ENCODE measurements at places on chromosomes 1 and 21. TPM values are rescaled to one million over a fixed set of nuclear protein-coding genes. Genes with fewer than 3 reads are reported as not detected.
A peak's percentile ranks its signal among the peaks of the same experiment; 100 is the strongest.

SPRR2F gene
- not detected for total RNA-seq

CLCA4 gene
- total RNA-seq: not detected

LGALS8 gene
- total RNA-seq: 79.6 TPM

ETNK2 gene
- 0.72 TPM for total RNA-seq

DNA sequence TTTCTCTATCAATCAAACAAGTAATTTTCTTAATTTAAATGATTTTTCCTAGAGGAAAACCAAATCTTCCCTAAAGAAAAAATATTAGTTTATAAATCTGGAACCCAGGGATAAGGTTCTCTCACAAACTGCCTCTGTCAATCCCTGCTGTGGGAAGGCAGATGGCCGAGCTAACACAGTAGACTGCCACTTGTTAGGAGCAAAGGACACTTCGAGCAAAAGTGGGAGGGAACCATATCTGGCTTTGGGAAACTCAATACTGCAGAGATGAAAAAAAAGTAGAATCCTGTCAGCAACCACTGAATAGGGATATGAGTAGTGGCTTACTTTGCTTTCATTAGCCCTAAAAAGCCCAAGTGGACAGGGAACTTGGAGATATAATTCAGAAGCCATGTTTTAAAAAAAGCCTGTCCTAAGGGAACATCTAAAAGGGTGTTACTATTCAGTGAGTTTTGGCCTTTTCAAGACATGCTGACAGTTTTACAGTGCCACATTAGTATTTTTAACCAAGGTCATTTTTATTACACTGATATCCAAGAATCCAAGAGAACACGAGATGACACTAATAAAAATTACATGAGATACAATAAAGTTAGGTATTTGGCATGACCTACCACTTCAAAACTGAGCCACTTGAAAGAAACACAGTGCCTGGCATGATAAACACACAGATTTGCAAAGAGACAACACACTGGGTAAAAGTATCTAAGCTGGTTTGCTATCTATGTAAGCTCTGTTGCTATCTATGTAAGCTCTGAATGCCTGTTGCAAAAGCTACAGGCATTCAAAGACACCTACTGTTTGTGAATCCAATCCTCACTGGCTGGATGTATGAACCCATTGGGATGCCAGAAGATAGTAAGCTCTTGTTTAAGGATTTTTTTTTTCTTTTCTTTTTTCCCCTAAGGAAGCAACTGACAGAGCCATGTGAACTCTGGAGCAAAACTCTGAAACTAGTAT, 21.4 kb downstream of the TEX38 start:
- no peak for DNase-seq
- H3K4me1 ChIP-seq: peaks cover 15% of the 10 kb centered on the region
- H3K27me3 ChIP-seq: no peaks in the 10 kb centered on the region
- no peak overlapping the region for H3K4me3 ChIP-seq

- no peak for DNase-seq
- no peaks in the 10 kb centered on the region for H3K27me3 ChIP-seq
- H3K36me3 ChIP-seq: peaks cover 3% of the 10 kb centered on the region
- H3K4me1 ChIP-seq: no peaks in the 10 kb centered on the region
- H3K27ac ChIP-seq: no peak overlapping the region
Observed at GRCh38 chr1:245829826-245830225, 675.0 kb downstream of the KIF26B start.

DNA sequence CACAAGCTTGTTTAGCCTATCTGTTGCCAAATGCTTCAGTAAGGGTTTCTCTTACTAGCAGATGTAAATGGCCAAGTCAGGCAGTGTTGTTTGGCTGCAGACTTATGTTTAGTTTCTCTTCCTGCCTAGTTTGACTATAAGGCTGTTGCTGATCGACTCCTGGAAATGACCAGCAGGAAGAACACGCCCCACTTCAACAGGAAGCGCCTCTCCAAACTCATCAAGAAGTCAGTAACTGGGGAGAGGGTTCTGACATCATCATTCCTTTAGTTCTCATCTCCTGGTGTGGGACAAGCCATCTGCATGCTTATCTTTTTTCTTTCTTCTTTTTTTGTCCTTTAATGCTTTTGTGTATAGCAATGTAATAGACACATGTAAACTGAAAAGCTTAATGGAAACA, 25.1 kb downstream of the RRP1B start:
- H3K4me3 ChIP-seq: no peak overlapping the region
- H3K36me3 ChIP-seq: peaks cover 60% of the 10 kb centered on the region
- no peak overlapping the region for H3K27ac ChIP-seq
- no peaks in the 10 kb centered on the region for H3K27me3 ChIP-seq

DNA sequence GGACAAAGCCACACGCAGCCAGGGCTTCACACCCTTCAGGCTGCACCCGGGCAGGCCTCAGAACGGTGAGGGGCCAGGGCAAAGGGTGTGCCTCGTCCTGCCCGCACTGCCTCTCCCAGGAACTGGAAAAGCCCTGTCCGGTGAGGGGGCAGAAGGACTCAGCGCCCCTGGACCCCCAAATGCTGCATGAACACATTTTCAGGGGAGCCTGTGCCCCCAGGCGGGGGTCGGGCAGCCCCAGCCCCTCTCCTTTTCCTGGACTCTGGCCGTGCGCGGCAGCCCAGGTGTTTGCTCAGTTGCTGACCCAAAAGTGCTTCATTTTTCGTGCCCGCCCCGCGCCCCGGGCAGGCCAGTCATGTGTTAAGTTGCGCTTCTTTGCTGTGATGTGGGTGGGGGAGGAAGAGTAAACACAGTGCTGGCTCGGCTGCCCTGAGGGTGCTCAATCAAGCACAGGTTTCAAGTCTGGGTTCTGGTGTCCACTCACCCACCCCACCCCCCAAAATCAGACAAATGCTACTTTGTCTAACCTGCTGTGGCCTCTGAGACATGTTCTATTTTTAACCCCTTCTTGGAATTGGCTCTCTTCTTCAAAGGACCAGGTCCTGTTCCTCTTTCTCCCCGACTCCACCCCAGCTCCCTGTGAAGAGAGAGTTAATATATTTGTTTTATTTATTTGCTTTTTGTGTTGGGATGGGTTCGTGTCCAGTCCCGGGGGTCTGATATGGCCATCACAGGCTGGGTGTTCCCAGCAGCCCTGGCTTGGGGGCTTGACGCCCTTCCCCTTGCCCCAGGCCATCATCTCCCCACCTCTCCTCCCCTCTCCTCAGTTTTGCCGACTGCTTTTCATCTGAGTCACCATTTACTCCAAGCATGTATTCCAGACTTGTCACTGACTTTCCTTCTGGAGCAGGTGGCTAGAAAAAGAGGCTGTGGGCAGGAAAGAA, 8.1 kb downstream of the PSRC1 start:
- H3K4me1 ChIP-seq: peaks cover 23% of the 10 kb centered on the region
- peak; percentile 96 for DNase-seq
- H3K27me3 ChIP-seq: no peaks in the 10 kb centered on the region
- no peak overlapping the region for H3K27ac ChIP-seq

- H3K36me3 ChIP-seq: no peaks in the 10 kb centered on the region
- H3K4me1 ChIP-seq: no peaks in the 10 kb centered on the region
- no peak for DNase-seq
- no peak overlapping the region for H3K27ac ChIP-seq
Observed at GRCh38 chr1:191969290-191969689, 189.0 kb upstream of the RGS18 start.

- peaks cover 24% of the 10 kb centered on the region for H3K4me1 ChIP-seq
- peak overlapping the region; percentile 71 for H3K27ac ChIP-seq
- H3K4me3 ChIP-seq: no peak overlapping the region
- H3K27me3 ChIP-seq: peaks cover 3% of the 10 kb centered on the region
- no peak for DNase-seq
- H3K36me3 ChIP-seq: no peaks in the 10 kb centered on the region
Observed at GRCh38 chr21:45876381-45877170, 105.0 kb upstream of the COL6A1 start.

- peaks cover 5% of the 10 kb centered on the region for H3K4me1 ChIP-seq
- H3K27ac ChIP-seq: no peak overlapping the region
- H3K36me3 ChIP-seq: no peaks in the 10 kb centered on the region
- no peak for DNase-seq
- no peak overlapping the region for H3K4me3 ChIP-seq
Observed at GRCh38 chr1:82392946-82393345, 592.2 kb downstream of the ADGRL2 start.

DNA sequence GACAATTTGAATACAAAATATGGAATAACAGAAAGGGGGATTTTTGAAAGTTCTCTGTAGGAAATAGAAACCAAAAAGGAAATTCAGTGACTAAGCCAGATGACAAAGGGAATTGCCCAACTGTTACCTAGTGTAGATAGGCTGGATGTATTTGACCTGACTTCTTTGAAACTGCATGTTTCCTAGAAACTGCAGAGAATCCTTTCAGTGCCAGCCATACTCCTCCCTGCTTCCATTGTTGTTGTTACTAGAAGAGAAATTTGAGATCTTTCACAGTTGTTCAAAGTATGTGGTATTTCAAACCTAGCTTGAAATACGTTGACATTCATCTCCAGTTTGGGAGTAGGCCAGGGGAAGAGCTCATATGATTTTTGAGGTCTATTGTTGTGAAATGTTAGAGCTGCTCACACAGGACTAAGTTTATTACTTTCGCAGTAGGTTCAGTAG, 1.8 kb upstream of the GBP5 start:
- H3K4me1 ChIP-seq: no peaks in the 10 kb centered on the region
- no peak for DNase-seq
- H3K36me3 ChIP-seq: no peaks in the 10 kb centered on the region
- no peak overlapping the region for H3K4me3 ChIP-seq

GRCh38 chr1:235102993-235103411, 25.6 kb downstream of the TOMM20 start:
- H3K27me3 ChIP-seq: no peaks in the 10 kb centered on the region
- H3K4me1 ChIP-seq: peaks cover 16% of the 10 kb centered on the region
- H3K36me3 ChIP-seq: no peaks in the 10 kb centered on the region
- H3K4me3 ChIP-seq: no peak overlapping the region
- H3K27ac ChIP-seq: no peak overlapping the region

DNA sequence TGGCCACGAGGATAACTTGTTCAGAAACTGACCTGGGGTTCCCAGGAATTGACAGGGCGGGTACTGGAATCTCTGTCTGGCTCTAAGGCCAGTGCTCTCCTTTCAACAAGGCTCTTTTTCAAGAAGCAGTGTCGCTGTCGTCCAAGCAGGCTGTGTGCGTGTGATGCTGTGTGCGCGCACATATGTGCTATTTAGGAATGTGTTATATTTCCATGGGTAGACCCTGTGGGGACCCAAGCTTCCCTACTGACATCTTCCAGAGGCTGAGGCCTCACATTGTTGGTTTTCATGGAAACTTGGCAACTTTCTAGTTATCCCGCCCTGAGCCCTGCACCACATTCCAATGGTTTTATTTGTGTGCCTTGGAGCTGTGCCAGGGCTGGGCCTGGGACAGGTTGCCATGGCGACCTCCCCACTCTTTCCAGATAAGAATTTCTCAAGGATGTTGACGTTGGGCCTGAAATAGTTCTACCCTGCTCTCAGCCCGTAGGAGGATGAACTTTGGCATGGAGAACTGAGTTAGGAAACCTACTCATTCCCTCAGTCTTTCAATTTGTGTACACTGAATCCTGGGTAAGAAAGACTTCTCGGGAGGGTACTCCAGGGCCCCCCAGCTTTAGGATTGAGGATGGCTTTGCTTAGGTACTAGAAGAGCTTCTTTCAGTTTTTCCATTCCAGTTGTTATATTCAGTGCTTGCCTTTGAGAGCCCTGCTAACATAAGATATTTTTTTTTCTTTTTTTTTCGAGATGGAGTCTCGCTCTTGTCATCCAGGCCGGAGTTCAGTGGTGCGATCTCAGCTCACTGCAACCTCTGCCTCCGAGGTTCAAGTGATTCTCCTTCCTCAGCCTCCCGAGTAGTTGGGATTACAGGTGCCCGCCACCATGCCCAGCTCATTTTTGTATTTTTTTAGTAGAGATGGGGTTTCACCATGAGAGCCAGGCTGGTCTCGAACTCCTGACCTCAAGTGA, 38.8 kb upstream of the SRSF10 start:
- peak overlapping the region; percentile 96 for H3K27ac ChIP-seq
- peaks cover 55% of the 10 kb centered on the region for H3K4me1 ChIP-seq
- H3K4me3 ChIP-seq: peak overlapping the region; percentile 43
- no peaks in the 10 kb centered on the region for H3K36me3 ChIP-seq

- DNase-seq: no peak
- H3K4me3 ChIP-seq: no peak overlapping the region
Observed at GRCh38 chr1:20361401-20361800, 70.7 kb downstream of the VWA5B1 start.

DNA sequence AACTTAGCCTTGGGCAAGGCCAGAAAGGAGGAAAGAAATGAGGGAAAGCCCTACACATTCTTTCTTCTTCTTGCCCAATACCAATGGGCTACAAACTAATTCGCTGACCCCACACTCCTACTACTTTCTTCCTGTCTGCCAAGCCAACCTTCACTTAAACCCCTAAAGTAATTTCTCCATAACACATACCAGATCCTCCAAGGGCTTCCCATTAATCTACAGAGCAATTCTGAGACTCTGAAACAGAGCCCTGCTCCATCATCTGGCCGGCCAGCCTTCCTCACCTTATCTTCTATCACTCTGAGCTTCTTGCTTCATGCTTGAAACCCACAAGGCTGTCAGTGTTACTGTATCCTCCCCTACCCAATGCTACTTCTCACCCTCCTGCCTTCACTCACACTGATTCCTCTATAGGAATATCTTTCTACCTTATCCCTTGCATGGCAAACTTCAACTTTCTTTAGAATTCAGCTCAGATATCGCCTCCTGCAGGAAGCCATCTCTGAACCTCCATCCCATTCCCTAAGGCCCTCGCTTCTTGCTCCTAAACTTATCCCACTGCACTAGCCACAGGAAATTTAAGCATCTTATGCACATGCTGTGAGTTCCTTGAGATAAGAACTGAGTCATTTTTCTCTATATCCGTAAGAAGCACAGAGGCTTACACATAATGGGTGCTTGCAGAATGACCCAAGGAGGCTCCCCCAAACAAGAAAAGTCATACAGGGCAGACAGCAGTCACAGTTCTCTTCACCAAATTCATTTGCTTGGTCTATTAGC, 81.9 kb downstream of the JAK1 start:
- H3K4me3 ChIP-seq: no peak overlapping the region
- peaks cover 10% of the 10 kb centered on the region for H3K4me1 ChIP-seq
- peaks cover 10% of the 10 kb centered on the region for H3K36me3 ChIP-seq
- H3K27ac ChIP-seq: peak overlapping the region; percentile 4

DNA sequence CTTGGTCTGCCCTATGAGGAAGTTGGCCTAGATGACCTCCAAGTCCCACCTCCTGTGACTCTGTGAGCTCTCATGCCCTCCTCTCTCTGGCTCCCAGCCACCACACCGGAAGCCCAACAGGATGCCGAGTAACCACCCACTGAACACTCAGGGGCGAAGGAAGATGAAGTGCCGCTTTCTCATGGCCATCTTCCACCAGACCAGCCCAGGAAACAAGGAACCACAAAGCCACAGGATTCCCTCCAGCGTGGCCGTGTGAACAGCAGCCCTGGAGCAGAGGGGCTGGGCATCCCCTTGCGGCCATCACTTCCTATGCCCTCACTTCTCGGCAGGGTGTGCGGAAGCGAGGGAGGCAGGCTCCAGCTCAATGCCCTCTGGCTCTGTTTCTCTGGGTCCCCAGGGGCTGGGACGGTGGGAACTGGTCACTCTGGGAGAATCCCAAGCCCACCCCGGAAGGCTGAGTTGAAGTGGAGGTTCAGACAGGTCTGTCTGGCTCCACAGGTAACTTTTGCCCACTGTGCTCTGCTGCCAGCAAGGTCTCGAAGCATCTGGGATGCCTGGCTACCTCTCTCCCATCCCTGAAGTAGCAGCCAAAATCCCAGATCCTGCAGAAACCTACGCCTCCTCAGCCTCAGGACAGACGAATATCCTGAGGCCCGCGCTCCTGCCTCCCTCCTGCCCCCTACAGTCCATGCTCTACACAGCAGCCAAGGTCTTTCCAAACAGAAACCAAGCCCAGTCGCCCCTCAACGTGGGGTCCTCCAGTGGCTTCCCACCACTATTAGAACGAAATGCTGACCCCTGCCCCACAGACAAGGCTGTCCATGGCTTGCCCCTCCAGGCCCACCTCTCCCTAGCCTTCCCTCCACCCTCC, 44.2 kb upstream of the ECE1 start:
- peak overlapping the region; percentile 85 for H3K27ac ChIP-seq
- H3K4me1 ChIP-seq: peaks cover 40% of the 10 kb centered on the region
- H3K36me3 ChIP-seq: no peaks in the 10 kb centered on the region
- peak overlapping the region; percentile 66 for H3K4me3 ChIP-seq
- peak; percentile 96 for DNase-seq

All from osteoblast (primary cell).